ENCODE measurements at places on chromosomes 12 and 14.

GRCh38 chr14:40447017-40447416 is 1014.8 kb upstream of the FBXO33 start:
- H3K27ac ChIP-seq: no peak overlapping the region
- no peaks in the 10 kb centered on the region for H3K27me3 ChIP-seq

DNA sequence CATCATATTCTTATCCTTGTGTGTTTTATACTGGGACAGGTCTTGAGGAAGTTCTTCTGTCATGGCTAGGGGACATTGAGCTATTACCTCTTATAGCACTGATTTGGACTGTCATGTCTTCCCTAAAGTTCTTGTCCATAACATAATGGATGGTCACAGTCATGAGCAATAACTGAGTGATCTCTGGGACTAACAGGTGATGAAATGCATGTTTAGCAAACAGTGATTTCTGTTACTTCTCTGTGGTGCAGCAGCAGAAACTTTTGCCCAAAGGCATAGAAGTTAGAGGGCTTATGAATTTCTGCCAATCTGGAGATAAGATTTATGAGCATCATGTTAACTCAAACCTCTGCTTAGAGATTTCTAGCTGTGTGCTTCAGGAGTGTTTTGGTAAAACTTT is 5.9 kb downstream of the ADIPOR2 start:
- peaks cover 59% of the 10 kb centered on the region for H3K4me1 ChIP-seq
- no peak for DNase-seq
- H3K4me3 ChIP-seq: no peak overlapping the region
- peaks cover 7% of the 10 kb centered on the region for H3K36me3 ChIP-seq

DNA sequence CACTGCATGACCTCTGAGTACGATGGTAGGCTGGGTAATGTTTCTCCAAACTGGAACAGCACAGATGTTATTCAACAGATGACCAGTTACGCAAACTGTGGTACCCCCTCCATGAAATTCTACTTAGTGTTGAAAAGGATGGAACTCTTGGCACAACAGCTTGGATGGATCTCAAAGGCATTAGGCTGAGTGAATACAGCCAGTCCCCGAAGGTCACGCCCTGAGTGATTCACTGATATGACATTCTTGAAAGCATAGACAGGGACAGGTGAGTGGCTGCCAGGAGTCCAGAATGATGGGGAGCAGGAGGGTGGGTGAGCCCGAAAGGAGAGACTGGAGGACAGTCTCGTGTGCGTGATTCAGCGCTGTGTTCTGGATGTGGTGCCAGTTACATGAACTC is 187.5 kb upstream of the TMEM132C start:
- no peak overlapping the region for H3K27ac ChIP-seq
- H3K4me3 ChIP-seq: no peak overlapping the region
- no peaks in the 10 kb centered on the region for H3K36me3 ChIP-seq
- H3K27me3 ChIP-seq: no peaks in the 10 kb centered on the region

- no peak for DNase-seq
- no peaks in the 10 kb centered on the region for H3K4me1 ChIP-seq
- H3K27ac ChIP-seq: no peak overlapping the region
- H3K4me3 ChIP-seq: no peak overlapping the region
- no peaks in the 10 kb centered on the region for H3K27me3 ChIP-seq
These were observed 207.1 kb downstream of the PIK3C2G start for GRCh38 chr12:18468246-18469075.

Data from activated CD4-positive, alpha-beta memory T cell treated with anti-CD3 and anti-CD28 coated beads for 36 hours (primary cell).